ENCODE measurements at places on chromosomes 11 and 22.

GRCh38 chr22:42964994-42965699, 49.8 kb downstream of the PACSIN2 start:
- DNase-seq, result no peak

DNA sequence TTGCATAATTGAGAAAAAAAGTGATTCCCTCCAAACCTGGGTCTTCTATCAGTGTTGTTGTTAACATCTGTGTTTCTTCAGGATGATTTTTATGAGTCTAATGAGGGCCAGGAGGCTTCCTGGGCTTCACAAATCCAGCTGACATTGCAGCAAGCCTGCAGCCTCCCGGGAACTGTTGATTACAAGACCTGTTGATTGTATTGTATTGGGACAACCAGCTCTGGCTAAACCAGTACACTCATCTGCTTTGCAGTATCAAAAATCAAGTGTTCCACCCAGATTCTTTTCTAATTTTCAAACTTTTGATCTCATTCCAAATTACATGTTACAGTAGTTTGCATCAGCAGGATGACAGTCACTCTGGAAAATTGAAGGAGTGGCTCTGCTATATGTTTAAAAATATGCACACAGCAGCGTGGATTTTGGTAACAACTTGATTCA, 16.1 kb upstream of the PRSS23 start:
- no peak for DNase-seq

DNA sequence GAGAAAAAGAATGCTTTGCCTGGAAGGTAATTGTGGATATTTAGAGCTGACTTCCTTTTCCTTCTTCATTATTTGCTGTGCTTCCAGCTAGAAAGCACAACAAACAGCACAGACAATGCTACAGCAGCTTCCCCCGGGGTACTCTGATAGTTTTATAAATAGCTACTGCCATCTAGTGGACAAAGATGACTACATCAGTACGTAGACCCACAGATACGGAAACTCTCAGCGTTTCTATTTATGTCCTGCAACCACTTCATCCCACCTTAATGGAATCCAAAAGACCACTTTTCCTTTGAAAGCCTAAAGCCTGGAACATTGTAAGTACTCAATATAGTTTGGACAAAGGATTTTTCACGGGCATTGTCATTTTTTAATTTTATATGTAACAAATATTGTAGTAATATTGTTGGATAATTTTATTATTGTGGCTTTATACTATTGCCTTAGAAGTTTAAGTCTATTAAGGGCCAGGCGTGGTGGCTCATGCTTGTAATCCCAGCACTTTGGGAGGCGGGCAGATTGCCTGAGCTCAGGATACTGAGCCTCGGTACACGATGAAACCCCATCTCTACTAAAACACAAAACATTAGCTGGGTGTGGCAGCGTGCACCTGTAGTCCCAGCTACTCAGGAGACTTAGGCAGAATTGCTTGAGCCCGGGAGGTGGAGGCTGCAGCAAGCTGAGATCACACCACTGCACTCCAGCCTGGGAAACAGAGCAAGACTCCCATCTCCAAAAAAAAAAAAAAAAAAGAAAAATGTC, 7.5 kb downstream of the HSPA8 start:
- DNase-seq, result no peak

GRCh38 chr11:59754859-59755700, at the start of gene STX3:
STX3 (plus strand) TSS chr11:59755376; CDS start chr11:59755606, 230 bp downstream.
- no peak for DNase-seq
